ENCODE measurements at places on chromosomes 13 and 19.

GRCh38 chr19:42281146-42281826, 12.2 kb downstream of the CIC start:
- peak; percentile 77 for DNase-seq

DNA sequence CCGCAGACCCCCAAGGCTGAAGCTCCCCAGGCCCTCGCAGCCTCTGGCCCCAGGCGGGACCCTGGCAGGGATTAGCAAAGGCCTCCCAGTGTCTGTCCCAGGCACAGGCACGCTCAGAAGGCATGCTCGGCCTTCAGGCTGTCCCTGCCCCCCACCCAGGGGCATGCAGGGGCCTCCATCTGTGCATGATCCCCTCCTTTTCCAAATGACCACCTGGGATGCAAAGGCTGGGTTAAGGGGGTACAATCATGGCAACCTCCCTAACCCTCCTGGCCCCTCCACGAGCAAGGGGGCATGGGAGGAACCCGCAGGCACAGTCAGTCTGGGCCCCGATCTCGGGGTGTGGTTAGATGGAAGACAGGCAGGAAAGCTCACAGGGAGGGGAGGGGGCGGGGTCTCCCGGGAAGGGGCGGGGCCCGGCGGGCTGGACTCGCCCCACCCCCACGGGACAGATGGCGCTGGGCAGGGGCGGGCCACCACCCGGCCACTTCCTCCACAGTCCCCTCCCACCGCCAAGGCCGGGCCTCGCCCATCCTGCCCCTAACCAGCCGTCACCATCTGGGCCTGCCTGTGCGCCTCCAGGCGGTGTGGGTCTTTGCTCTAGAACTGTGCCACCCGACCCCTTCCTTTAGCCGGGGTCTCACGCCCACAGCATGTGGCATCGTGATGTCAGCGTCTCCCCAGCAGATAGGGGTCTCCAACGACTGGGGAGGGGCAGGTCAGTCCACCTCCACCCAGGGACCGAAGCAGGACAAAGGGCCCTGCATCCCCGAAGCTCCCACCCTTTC, 7.0 kb upstream of the REXO1 start:
- peak; percentile 92 for DNase-seq

GRCh38 chr19:18842166-18842565, 10.4 kb downstream of the UPF1 start:
- no peak for DNase-seq

DNA sequence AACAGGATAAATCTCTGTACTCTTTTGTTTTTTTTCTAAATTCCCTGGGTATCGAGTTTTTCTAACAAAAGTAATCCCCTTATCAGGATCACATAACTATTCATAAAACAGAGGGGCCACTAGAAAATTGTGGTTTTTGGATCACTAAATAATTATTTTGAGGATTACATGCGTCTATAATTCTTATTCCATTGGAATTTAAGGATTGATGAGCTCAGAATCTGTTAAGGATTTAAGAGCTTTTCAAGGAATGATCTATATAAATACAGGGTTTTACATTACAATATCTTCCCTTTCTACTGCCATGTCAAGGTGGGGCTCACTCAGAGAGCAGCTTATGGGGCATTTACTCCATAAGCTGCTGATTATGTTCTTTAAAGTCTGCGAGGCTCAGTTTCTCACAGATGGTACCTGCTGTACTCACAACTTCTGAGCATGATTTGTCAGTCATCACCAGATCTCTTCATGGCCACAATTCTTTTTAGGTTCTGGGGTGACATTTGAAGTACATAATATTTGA, 449.8 kb downstream of the PCDH17 start:
- peak; percentile 4 for DNase-seq

- DNase-seq = peak; percentile 58
Measured at GRCh38 chr13:35833608-35834275, 297.4 kb downstream of the DCLK1 start.
